CD4-positive, alpha-beta T cell treated with Interleukin-2 at 100 ng/mL for 4 hours (primary cell): ENCODE measurements at places on chromosomes 5 and 9.
A peak's percentile ranks its signal among the peaks of the same experiment; 100 is the strongest.

GRCh38 chr5:79736528-79737514, 47.2 kb downstream of the CMYA5 start:
- no peak for DNase-seq

GRCh38 chr5:146813346-146814157, 65.0 kb downstream of the PPP2R2B start:
- DNase-seq, result no peak

- DNase-seq, result no peak
These were observed 17.6 kb downstream of the DMXL1 start for GRCh38 chr5:119088438-119088837.

- DNase-seq, result peak; percentile 31
These were observed 5.5 kb downstream of the OTULIN start for GRCh38 chr5:14669975-14670374.

DNA sequence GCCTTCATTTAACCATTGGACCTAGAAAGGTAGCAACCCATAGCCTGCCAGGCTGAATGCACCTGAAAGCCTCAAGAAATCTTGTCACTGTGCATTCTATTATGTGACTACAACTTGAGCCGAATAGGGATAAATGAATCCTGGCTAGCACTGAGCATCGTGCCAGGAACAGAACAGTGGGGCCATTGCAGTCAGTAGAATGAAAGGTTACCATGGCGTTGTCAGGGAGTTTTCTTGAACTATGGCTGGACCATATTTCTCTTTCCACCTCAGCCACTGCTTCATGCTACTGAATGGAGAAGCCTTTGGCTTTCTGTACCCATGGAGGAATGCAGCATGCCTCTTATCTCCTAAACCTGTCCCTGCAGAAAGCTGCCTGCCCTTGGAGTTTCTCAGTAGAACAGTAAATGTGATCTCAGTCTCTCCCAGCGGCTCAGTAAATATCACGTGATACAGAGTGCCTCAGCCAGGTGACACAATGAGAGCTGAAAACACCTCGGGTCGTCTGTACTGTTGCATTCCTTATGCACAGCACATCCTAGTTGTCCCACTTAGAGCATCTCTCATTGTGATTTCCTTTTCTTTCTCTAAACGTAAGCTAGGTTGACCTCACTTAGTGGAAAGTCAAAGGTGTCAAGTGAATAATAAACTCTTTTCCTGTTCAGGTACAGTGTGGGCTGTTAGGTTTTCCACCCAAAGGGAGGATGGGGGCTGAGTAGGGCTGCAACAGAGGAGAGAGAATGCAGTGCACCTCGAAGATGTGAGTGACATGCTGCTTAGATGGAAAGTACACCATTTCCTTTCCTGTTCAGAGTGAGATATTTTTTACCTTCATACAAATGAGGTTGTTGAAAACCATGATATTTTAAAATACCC, 115.3 kb downstream of the MACIR start:
- DNase-seq, result no peak

GRCh38 chr9:72843520-72844439, 109.1 kb downstream of the ALDH1A1 start:
- DNase-seq, result no peak

- no peak for DNase-seq
These were observed 734 bp downstream of the SKP1 start for GRCh38 chr5:134175921-134176510.

- DNase-seq, result no peak
These were observed 171.2 kb upstream of the S1PR3 start for GRCh38 chr9:88820055-88820454.

DNA sequence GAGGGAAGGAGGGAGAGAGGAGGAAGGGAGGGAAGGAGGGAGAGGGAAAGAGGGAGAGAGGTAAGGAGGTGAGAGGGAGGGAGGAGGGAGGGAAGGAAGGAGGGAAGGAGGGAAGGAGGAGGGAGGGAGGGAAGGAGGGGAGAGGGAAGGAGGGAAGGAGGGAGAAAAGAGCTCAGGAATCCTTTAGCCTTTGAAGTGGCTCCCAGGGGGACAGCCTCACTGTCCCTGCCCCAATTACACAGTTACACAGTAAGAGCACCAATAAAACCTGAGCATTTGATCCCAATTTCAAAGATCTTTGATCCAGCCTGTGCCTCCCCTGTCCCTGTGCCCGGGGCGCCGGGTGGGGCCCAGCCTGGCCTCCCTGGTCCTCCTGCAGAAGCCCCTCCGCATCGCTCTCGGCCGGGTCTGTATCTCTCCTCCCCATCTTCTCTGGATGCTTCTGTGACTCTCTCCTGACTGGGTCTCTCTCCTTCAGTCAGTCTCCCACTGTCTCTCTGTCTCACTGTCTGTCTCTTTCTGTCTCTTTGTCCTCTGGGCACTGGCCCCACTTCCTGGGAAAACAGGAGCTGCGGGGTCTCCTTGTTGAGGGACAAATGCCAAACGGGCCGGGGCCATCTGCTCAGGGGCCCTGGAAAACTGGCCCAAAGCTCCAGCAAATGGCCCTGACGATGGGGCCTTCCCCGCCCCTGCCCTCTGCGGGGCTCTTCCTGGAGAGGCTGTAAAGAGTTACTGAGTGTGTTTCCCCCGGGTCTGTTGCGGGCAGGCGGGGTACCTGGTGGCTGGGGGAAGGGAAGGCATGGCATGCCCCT, 54.2 kb upstream of the EGFL7 start:
- no peak for DNase-seq

DNA sequence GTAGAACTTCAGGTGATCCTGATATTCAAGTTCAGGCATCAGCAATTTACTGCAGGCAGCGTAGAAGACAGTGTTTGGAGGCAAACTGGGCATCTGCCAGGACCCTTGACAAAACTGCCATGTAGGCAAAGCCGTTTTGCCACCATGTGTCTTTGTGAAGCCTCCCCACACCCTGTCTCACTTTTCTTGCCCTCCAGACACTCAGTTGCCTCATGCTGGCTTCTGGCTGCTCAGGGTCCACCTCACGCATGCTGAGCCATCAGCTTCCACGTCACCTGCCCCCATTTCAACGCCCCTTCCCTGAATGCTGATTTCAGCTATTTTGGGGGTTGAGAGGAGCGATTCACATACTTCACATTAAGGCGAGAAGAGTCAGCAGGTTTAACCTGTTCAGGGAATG, 165.2 kb upstream of the KLF9 start:
- no peak for DNase-seq

DNA sequence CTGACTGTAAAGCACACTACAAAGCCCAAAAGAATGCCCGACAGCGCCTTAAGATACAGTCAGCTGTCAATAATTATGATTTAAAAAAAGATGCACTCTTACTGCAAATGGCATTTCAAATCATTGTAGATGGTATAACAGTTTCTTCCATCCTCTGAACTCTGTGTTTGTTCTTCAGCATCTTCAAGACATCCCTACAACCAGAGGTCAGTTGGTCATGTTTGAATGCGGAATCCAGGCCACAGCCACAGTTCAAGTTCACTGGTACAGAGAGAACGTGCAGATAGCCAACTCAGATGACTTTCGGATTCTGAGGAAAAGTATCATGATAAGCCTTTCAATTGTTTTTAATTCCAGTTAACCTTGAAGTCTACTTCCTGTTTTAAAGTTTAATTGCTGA, 8.7 kb upstream of the MYOT start:
- no peak for DNase-seq

DNA sequence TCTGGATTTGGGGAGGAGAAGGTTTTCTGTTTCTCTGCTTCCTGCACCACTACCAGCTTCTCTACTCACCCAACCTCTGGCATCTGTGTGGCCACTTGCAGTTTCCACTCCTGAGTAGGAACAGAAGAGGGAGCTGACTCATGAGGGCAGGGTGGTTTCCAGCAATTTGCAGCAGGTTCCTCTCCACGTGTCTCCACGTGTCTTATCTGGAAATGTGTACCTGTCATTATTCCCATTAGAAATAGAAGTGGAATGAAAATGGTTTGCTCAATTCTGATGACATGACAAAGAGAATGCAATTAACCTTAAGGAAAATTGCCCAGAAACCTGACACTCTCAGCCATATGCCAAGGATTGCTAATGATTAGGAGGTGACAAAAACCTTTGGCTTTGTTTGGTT, 33.0 kb downstream of the EGFLAM start:
- no peak for DNase-seq

- DNase-seq, result no peak
These were observed 42.6 kb downstream of the PSIP1 start for GRCh38 chr9:15468145-15468544.

DNA sequence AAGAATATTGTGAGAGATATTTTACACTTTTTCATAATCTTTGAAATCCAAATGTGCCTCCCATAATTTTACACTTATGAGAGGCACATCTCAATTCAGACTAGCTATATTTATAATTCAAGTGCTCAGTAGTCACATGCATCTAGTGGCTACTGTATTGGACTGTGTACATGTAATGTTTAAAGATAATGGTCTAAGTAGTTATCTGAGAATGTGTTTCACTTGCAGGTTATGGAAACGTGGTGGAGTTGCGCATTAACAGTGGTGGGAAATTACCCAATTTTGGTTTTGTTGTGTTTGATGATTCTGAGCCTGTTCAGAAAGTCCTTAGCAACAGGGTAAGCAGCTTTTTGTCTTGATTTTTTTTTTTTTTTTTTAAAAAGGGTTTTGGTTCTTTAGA, 28.8 kb downstream of the G3BP1 start:
- DNase-seq, result no peak

GRCh38 chr9:136521537-136521936, 24.3 kb downstream of the NOTCH1 start:
- DNase-seq, result no peak

GRCh38 chr9:31032206-31032605, 1352.2 kb upstream of the ACO1 start:
- DNase-seq, result no peak

DNA sequence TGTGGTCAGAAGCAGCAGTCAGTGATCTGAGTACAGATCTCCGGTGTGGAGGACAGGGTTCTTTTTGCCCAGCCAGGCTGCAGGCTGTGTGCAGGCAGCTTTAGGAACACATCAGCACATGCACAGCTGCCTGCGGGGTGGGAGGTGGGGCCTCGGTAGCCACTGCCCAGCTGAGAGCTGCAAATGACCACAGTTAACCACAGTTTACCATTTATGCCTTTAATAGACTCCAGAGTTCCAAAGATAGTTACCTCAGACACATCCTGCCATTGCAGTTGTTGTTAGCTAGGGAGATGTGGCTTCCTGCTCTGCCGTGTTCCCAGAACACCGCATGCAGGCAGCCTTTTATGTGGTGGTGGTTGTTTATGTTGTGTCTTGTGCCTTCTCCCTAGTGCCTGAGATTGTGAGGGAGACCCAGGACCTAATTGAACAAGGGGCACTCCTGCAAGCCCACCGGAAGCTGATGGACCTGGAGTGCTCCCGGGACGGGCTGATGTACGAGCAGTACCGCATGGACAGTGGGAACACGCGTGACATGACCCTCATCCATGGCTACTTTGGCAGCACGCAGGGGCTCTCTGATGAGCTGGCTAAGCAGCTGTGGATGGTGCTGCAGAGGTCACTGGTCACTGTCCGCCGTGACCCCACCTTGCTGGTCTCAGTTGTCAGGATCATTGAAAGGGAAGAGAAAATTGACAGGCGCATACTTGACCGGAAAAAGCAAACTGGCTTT, 10.2 kb downstream of the EXOC3 start:
- no peak for DNase-seq

DNA sequence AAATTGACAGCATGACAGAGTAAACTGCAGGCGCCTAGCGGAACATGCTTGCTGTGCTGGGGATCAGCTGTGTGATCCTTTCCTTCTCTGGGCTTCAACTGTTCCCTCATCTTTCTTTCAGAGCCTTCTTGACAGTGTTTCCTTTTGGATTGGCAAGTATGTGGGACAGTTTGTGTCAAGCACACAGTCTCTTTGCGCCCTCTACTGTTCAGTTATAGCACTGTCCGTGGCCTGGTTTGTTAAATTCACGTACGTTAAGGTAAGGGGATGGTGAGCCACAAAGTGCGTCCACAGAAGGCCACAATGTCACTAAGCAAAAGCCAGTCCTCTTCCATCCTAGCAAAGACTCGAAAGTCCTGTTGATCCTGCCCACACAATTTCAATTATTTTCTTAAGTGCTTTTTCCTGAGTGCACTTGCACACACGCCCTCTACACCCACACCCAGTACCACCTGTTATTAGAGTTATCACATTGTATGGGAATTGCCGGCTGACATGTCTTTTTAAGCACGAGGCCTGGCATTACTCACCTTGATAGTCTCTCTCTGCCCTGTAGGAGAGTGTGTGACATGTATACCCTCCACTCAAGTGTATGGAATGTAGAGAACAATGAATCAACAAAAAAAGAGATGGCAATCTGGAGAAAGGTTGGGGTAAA, 22.5 kb upstream of the PTPN3 start:
- peak; percentile 21 for DNase-seq

GRCh38 chr9:133234577-133235322, 25.7 kb upstream of the OBP2B start:
- no peak for DNase-seq

- no peak for DNase-seq
These were observed 23.9 kb upstream of the AFAP1L1 start for GRCh38 chr5:149247726-149248125.

GRCh38 chr9:95429096-95429495, 87.7 kb downstream of the PTCH1 start:
- no peak for DNase-seq

DNA sequence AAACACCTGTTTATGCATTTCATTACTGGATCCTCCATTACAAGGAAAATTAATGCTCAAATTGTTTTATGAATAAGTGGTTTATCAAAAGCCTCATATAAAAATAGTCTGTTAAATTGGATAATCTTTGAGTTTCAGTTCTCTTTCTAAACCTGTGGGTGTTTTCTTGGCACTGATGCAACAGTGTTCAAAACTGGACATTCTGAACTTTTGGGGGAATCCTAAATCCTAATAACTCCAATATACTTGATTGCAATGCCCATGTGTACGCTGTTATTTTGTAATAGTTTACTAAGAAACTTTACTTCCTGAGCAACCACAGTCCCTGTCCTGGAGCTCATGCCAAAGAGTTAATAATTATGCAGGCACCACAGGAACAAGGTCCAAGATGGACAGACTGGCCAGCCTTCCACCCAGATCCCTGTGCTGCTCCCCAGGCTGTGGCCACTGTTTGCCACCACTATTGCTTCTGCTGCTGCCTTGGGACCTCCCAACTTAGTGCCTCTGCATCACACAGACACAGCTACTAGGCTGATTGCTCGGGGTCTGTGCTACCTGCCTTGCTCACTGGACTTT, 14.0 kb downstream of the IRGM start:
- no peak for DNase-seq
